Cerebellar nuclear complex (tissue), 1 donor: ENCODE measurements at places on chromosomes 5 and 9.

- no peak for DNase-seq
Measured at GRCh38 chr5:74543162-74543995, 97.1 kb downstream of the ENC1 start.

DNA sequence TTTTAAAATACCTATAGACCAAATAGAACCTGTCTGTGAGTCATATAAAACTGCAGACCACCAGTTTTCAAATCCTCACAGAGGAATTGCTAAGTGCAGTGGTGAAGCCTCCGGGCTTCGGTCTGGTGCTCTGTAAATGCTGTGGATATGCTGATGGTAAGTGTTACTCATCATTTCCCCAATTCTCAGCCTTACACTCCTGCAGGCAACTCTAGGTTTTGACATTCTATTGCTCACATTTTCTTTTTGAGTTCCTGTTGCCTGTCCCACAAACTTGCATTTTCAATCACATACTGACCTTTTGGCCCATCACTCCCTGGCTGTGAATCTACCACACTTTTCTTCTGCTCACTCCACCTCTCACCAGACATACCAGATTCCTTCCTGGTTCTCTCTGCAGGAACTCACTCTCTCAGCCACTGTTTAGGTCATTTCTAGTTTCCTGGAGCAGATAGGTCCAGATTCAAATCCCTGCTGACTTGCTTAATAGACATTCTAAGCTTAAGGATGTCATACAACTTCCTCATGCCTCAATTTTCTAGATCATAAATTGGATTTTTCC is 192.9 kb downstream of the RAB3C start:
- no peak for DNase-seq

GRCh38 chr5:369151-369868 is 47.8 kb downstream of the AHRR start:
- DNase-seq: no peak

DNA sequence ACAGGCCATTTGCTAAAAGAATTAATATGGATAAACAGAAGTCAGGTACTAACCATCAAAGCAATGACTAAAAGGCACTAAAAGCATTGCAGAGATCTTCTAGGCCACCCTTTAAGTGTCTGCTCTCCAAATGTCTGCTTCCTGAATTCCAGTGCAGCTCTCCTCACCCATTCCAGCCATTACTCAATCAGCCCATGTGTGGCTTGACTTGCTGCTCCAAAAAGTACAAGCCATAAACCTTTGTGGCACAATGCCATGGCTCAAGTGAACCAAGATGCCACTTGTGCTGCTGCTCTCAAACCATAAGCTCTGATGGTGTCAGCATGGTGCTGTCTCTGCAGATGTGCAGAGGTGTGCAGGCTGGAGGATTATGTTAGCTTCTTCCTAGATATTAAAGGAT is 290.2 kb upstream of the POU5F2 start:
- DNase-seq: no peak

GRCh38 chr9:74498621-74499095 is 1.5 kb downstream of the RORB start:
- no peak for DNase-seq

DNA sequence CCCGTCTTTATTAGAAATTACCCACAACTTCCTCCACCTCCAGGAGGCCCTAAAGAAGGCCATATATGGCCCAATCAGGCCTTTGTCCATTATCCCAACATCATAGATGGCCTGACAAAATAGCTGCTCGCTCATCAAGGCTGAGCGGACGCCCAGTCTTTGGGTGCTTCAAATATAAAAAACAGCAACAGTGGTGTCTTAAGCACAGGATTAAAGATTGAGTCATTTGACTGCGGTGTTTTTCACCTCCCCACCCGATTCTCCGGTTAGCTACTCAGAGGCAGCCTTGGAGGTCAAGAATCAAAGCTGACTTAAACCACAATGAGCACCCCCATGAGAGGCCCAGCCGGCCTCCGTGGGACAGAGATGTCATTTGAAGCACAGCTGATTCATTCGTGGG is 18.8 kb downstream of the S1PR3 start:
- DNase-seq: no peak

- no peak for DNase-seq
Measured at GRCh38 chr5:143404416-143405062, 1.1 kb upstream of the NR3C1 start.

DNA sequence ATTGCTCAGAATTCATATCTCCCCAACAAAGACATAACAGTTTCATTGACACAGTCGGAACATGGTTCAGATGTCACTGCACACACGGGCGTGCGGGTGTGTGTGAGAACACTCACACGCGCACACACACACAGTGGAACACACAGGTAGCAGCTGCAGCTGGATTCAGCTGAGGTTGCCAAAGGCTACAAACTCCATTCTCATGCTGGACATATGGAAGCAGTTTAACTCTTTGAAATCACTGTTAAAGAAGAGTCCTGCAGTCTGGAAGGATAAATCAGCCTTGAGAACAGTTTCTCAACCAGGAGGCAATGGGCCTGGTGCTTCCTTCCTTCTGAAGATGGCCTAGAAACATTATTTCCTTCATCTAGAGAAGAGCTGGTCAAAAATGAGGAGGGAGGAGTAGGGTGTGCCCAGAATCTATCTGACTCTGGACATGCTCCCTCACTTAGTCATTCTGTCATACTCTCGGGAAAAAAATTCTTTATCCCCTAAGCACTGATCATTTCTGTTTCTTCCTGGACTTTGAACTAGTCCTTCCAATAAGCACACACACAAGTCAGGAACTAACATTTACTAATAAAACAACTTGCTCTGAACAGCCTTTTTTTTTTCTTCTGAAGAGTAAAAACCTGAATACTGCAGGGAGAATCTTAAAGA is 160.6 kb downstream of the ZDHHC21 start:
- DNase-seq: no peak

GRCh38 chr9:74920944-74921626 is 31.6 kb downstream of the C9orf40 start:
- DNase-seq: no peak
